Fibroblast of villous mesenchyme (primary cell): ENCODE measurements at places on chromosomes 3 and 15. TPM values are rescaled to one million over a fixed set of nuclear protein-coding genes. Genes with fewer than 3 reads are reported as not detected.

- no peak for DNase-seq
These were observed 10.1 kb downstream of the PARP15 start for GRCh38 chr3:122587572-122587971.

DNA sequence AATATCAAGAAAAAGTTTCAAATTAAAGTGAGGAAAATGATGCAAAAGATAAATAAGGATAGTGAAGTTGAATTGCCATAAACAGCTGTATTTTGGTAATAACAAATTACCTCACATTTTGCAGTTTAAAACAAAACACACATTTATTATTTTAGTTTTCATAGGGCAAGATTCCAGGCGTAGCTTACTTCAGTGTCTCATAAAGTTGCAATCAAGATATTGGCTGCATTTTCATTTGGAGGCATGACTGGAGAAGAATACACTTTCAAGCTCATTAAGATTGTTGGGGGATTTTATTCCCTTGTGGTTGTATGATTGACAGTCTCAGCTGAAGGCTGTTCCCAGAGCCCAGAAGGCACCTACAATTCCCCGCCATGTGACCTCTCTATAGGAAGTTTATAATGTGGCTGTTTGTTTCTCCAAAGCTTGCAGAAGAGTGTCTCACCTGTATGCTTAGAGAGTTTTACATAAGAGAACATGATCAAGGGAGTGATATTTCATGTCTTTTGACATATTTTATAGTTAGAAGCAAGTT is 151.4 kb downstream of the OTOL1 start:
- no peak for DNase-seq

DNA sequence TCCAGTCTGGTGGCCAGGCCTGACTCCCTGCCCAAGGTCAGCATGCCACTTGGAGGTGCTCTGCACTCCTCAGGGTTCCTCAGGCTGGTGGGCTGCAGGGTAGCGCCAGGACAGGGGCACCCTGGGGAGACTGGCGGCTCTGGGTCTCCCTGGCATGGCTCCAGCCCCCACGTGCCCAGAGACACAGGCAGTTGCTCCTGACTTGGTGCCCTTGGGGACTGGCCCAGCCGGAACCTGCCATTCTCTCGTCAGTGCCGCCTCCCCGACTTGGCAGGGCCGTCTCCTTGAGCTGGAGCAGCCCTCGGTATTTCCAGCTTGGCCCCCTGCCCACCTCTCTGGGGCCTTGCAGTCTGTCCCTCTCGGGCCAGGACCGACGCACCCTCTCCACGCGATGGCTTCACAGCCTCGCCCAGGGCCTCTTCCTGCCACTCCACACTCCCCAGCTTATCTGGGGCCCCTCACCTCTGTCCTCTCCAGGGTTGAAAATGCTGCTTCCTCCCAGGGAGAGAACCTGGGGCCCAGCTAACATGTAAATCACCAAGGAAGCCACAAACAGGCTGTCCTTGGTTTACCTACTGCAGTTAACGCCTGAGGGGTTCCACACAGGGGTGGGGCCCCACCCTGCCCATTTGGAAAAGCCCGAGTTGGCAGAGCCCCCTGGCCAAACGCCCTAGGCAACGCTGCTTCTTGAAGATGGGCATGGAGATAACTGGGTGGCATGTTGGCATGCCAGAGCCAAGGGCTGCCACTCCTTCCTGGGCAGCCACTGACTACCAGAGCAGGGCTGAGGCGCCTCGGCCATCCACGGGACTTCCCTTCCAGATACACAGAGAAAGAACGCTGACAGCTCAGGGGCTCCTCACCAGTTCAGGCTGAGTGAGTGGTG is 61.4 kb downstream of the SMAD6 start:
- no peak for DNase-seq

- peak; percentile 91 for DNase-seq
These were observed 60.1 kb downstream of the MBNL1 start for GRCh38 chr3:152328841-152329240.

DNA sequence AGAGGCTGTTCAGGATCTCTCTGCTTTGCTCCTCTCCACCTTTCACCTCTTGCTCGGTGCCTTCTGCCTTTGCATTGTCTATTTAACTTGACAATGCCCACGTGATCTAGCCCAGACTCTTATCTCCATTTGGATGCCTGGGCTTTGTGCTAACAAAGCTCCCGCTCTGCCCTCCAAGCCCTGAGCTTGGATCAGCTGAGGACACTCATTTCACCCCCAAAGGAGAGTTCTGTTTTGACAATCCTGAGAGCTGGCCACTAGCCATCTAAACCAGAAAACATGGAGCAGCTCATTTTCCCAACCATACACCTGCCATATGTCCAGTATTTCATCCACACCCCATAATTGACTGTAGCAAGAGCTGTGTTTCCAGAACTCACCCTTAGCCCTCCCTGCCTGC is 12.8 kb downstream of the GPR176 start:
- no peak for DNase-seq

- no peak for DNase-seq
These were observed 49.9 kb upstream of the P2RY1 start for GRCh38 chr3:152785051-152785450.

- DNase-seq, result peak; percentile 65
These were observed 2.9 kb downstream of the TNFSF10 start for GRCh38 chr3:172520301-172520831.

GREM1 gene
- 527 and 613 TPM in 2 replicates for total RNA-seq

CYP8B1 gene
- not detected in 2 replicates for total RNA-seq

LRRC15 gene
- total RNA-seq, result 0.43 and 3.9 TPM in 2 replicates

C3orf49 gene
- not detected in 2 replicates for total RNA-seq

ILDR1 gene
- total RNA-seq, result not detected in 2 replicates

ECE2 gene
- total RNA-seq, result not detected in 2 replicates
